ENCODE measurements at places on chromosomes 1 and 21.

GRCh38 chr1:84740050-84740714 is 49.9 kb upstream of the SSX2IP start:
- no peak for DNase-seq

- DNase-seq: peak; percentile 85
Observed at GRCh38 chr1:204162494-204163074, 3.6 kb downstream of the REN start.

DNA sequence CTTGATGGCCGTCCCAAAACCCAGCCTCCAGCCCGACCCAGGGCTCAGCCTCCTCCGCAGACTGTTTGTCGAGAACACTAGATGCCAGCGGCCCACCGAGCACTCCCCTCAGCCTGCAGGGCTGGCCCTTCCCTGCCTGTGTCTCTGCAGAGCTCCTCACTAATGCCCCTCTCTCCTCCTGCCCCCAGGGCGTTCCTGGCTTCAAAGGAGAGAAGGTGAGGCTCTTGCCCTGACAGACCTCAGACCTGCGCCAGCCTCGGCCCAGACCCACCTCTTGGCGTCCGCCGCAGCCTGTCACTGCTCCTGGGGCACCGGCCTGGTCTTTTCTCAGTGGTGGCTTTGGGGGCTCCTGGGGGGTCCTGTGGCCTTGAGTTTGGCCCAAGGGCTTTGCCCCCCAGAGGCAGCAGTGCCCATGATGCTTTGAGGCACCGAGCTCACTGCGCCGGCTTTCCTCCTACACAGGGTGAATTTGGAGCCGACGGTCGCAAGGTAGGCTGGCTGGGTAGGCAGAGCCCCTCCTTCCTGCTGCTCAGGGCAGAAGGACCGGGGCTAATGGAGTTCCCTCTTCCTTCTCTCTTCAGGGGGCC is 18.4 kb downstream of the COL6A2 start:
- DNase-seq: no peak

GRCh38 chr1:198357937-198358336 is 182.5 kb downstream of the ATP6V1G3 start:
- DNase-seq: no peak

DNA sequence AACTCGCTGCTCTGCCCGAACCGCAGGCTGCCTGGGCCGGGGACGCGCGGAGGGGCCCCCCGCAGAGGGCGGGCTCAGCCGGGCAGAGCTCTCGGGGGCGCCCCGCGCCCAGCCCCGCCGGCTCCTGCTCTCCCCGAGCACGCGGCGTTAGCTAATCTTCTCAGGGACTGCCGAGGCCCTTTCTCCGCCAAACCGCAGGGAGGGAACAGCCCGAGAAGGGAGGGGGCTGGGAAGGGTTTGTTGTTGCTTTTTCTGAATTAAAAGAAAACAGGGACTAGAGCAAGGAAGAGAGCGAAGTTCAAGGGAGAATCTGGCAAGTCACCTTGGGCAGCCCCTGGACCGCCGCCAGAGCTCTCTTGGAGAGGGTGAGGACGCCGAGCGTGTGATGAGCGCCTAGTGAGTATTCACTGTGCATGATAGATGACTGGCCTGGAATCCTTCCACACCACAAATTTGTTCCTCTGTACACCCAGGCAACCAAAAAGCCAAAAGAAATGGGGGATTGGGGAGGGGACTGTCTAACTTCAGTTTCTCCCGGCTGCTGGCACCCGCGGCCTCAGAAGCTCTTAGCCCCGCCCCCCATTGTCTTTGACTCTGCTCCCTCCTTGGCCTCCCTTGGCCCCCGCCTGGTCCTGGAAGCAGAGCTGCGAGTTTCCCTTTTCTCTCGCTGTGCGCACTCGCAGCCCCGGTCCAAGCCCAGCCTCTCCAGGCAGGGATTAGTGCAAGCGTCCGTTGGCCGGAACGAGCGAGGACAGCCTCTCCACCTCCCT is 19.7 kb upstream of the LMX1A start:
- DNase-seq: peak; percentile 56

GRCh38 chr1:178407655-178408054 is 89.1 kb downstream of the CLEC20A start:
- DNase-seq: no peak

- no peak for DNase-seq
Observed at GRCh38 chr1:152582647-152583046, 2.3 kb upstream of the LCE3D start.

- no peak for DNase-seq
Observed at GRCh38 chr1:102120910-102121309, 124.2 kb upstream of the OLFM3 start.

DNA sequence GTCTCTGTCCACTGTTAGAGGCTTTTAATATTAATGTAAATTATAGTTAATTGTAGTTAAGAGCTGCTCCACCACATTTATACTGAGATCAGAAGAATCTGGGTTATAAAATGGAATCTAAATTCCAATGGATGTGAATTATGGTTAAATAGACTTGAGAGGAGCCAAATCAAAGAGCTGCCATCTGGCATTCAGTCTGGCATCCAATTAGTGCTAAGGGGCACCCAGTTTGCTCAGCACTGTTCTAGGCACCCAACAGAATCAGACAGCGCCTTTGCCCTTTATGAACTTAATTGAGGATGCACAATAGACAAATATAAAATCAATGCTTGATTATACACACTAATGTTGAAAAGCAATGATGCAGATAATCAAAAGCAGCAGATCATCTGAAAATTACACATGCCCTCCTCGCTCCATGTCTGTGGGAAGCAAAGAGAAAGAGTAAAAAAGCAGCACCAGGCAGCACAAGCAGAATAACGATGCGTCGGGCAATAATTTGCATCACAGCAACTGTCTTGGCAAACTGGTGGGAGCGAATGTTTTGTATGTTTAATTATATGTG is 310.1 kb downstream of the BRINP2 start:
- DNase-seq: no peak

DNA sequence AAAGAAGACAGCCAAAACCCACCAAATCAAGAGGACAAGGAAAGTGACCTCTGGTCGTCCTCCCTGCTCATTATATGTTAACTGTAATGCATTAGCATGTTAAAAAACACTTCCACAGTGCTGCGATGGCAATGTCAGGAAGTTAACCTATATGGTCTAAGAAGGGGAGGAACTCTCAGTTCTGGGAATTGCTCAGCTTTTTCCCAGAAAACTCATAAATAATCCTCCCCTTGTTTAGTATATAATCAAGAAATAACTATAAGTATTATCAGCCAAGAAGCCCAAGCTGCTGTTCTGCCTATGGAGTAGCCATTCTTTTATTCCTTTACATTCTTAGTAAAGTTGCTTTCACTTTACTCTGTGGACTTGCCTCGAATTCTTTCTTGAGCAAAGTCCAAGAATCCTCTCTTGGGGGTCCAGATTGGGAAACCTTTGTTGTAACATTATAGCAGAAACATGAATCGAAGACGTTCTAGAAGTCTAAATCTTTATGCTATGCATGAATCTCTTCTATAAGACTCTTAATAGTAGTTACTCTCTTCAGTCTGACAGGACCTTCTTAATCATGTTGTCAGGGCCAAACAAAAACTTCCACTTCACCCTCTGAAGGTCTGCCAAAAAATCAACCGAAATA is 110.0 kb upstream of the VANGL1 start:
- DNase-seq: no peak

- DNase-seq: no peak
Observed at GRCh38 chr1:199946305-199947155, 81.0 kb upstream of the NR5A2 start.

GRCh38 chr1:100700586-100700985 is 19.0 kb upstream of the VCAM1 start:
- DNase-seq: no peak

GRCh38 chr1:17841944-17842343 is 86.8 kb downstream of the ACTL8 start:
- no peak for DNase-seq

GRCh38 chr1:234154320-234155251 is 218.7 kb upstream of the COA6 start:
- DNase-seq: peak; percentile 14

- DNase-seq: no peak
Observed at GRCh38 chr1:45335855-45336324, 4.1 kb upstream of the TOE1 start.

DNA sequence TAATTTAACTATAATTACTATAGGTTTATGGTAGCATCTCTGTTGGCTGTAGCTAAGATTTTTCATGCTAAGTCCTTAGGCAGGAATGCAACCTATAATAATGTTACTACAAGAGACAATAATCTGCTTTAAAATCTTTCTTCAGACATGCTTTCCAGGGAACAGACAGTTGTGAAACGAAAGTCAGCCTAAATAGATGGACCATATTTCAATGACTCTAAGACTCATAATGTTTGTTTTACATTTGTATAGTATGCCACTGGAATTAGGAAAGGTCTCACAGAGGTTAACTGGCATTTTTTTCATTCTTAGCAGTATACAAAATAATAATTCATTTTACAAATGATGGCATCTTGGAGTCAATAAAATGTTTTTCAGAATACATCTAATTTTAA is 8.1 kb downstream of the RERE start:
- DNase-seq: no peak

GRCh38 chr21:32147041-32147440 is 131.8 kb downstream of the MIS18A start:
- DNase-seq: no peak

DNA sequence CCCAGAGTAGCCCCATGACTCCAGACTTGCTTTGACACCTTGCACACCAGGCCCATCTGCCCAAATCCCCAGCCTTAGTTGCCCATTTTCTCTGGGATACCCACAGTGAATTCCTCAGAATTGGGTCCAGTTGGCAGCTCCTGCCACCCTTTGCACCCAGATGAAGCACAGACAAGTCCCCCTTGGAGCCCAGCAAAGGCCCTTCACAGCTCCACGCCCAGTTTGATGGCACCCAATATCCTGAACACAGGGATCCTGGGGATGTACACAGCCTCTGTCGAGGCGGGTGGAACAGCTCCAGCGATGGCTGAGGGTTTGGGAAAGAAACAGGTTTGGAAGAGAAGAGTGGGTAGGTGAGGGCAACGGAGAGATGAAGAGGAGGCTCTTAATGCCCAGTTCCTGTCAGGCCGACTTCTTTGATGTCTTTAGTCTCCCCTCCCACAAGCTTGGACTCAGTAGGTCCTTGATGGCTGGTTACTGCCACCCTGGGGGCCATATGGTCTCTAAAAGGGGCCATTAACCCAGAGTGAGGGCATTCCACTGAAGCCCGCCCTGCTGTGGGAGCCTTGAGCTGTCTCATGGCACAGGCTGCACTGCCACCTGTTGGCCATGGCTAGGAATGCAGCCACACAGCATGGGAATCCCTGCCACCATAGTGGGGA is 21.7 kb downstream of the TMEM53 start:
- peak; percentile 84 for DNase-seq

GRCh38 chr1:14852291-14852690 is 253.8 kb downstream of the KAZN start:
- no peak for DNase-seq

DNA sequence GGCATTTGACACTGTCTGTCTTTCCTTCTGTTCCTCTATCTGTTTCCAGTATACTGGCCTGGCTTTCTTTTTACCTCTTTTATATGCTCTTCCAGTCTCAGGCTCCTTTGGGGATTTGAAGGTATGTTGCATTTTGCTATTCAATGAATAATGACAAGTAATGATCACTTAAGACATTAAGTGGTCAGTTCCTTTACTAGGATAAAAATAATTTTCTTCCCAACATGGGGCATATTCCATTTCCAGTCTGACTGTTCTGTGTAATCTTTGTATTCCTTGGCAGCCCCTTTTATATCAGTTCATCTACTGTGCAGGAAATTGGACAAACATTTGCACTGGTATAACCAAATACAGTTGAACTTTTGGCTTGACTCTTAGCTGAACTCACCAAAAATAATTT is 15.6 kb downstream of the METTL18 start:
- no peak for DNase-seq

- no peak for DNase-seq
Observed at GRCh38 chr1:51341876-51342496, 11.6 kb upstream of the TTC39A start.

DNA sequence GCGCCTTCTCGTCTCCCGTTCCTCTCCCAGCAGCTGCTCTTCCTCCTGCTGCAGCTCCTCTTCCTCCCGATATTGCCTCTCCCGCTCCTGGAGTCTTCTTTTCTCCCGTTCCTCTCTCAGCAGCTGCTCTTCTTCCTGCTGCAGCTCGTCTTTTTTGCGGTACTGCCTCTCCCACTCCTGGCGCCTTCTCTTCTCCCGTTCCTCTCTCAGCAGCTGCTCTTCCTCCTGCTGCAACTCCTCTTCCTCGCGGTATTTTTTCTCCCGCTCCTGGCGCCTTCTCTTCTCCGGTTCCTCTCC is 5.3 kb downstream of the TCHH start:
- DNase-seq: no peak

DNA sequence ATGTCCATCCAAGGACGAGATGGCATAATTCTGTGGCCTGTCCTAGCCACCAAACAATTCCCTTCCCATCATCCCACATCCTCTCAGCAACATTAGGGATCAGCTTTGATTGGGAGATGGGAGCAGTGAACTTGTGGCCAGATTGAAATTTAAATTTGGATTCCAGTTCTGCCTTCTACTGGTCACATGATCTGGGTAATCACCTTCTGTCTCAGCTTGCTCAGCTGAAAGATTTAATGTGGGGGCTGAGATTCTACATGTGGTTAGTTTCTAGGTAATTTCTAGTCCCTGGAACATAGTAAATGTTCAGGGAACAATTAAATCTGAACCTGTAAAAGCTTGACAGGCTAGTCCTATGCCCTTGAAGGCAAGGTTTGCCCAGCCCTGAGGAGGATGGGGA is 3.2 kb downstream of the MYOCOS start:
- no peak for DNase-seq

GRCh38 chr1:58986996-58987767 is 203.3 kb upstream of the JUN start:
- DNase-seq: no peak

GRCh38 chr1:213979751-213980586 is 7.8 kb upstream of the PROX1 start:
- peak; percentile 22 for DNase-seq

DNA sequence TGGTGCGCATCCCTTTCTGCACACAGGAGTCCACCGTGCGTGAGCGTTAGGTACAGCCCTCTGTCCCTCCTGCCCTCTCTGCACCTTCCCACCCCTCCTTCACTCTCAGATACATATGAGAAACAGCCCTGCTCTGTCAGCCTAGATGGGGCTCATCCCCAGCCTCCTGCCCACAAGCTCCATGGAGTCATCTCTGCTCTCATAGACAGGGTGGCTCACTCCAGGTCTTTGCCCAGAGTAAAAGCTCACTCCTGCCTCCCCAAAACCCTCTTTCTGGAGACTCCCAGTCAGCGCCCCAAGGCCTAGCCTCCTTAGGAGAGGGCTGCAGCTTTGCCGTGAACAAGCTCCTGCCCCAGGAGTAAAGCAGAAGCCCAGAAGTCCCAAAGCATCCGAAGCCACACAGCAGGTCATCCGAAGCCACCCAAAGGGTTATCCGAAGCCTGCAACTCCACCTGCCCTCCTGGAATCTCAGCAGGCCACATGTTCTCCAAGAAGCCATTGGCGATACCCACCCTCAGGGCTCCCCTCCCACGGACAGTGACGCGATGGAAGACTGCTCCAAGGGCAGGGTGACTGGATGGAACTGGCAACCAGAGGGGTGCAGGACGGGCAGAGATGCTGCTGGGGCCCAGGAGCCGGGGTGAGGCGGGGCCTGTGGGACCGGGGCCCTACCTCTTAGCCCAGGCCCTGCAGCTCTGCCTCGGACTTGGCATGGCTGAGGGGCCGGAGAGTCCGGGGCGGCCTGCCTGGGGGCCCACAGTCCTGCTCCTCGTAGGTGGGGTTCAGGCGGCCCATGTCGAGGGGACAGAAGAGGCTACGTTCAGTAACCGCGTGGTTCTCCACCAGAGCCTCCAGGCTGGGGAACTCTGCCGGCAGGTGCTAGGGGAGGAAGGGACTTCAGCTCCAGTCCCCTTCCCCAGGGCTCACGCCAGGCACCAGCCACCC is 3.6 kb upstream of the KIF17 start:
- DNase-seq: no peak
